Vagina (tissue), 2 donors: ENCODE measurements at places on chromosomes 16 and 17.

DNA sequence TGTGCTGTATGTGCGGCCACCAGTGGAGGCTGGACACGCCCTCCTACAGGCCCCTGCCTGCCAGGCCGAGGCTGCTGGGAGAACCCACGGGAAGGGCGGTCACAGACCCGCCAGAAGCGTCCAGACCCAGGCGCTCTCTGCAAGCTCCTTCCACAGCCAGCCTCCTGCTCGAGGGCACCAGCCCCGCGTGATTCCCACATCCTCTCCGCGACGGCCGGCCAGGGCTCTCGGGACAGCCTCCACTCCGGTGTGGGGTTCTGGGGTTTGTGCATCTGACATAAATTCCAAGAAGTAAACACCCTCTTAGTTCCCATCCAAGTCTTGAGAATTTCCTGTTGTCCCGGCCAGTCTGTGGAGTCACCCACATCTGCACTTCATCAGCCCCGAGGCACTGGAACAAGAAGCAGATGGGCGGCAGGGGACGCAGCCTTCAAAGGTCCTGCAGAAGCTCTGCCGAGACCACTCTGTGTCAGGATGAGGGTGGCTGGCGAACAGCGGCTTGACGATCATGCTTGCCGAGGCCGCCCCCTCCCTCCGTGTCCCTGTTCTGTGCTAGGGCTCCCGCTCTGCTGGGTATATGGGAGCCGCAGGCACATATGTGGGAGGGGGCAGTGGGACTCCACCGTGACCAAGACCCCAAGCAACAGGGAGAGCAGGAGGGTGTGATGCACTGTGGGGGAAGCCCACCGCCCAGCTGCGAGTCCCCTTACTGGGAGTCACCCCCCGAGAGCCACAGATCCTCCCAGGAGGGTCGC, 2.4 kb upstream of the TMEM204 start:
- no peak for DNase-seq

DNA sequence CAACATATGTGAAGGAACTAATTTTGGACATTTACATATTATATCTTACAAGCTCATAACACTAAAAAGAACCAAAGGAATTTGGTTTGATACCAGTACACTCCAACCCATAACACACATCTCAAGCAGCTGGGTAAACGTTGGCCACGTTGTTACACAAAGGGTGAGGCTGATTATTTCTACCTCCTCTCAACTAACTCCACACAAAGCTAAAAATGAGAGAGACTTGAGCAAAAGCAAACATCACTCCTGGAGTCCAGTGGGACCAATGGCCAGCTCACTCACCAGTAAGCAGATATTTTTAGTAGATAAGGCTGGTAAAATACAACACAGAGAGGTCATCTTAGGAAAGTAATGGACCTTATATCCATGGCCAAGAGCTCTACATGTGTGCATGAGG, 207.6 kb downstream of the MRTFB start:
- DNase-seq, result no peak

GRCh38 chr17:59513934-59514841, 51.2 kb upstream of the DHX40 start:
- no peak for DNase-seq

DNA sequence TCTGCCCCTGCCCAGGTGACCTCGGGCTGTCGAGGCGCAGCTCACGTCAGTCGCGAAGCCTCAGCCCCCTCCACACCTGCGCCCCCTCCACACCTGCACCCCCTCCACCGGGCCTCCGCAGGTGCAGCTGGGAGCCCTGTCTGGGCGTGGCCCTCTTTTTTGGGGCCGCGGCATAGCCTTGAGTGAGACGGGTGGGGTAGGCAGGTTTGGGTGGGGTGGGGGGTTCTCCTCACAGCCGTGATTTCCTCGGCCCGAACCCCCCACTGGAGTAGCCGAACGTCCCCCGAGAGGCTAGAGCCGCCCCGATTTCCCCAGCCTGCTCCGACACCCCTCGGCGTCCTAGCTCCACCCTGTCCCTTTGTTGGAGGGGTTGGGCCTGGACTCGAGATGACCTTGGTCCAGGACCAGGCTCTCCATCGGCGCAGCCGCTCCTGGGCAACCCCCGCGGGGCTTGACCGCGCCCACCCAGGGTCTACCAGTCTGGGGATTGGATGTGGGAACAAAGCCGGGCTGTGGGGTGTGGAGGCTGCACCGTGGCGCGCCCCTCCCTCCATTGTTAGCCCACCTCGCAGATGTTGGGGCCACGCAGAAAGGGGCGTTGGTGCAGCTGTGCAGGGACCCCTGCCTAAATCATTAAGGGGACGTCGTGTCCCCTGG, 626 bp downstream of the TUBB3 start:
- DNase-seq, result no peak
